ENCODE measurements at places on chromosomes 2 and 18.

GRCh38 chr2:228840113-228840742 lies 430.9 kb downstream of the PID1 start:
- DNase-seq: no peak

GRCh38 chr2:138522556-138522955 lies 21.0 kb downstream of the SPOPL start:
- no peak for DNase-seq

DNA sequence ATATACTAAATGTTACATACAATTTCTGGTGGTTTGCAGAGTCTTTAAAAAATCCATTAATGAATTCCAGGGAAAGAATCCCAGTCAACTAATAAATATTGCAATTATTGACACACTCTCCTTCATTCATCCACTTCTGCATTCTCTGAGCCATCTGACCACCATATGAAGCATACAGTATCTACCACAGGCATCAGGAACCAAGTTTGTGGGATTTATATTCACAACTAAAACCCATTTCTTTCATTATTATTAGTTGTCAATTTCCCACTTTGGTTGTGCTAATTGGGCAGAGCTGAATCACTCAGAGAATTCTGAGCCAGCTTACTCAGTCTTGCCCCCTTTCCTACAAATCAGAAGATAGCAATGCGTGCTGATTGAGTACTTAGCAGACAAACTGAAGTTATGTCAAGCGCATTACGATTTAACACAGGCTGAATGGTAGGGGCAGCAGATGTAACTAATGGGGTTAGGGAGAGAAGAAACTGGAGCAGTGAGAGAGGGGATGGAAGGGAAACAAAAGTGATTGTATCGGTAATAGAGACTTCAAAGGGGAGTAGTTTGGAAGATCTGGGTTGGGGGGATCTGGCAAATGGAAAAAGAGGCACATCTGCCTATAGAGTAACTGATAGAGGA lies 52.3 kb downstream of the ZEB2 start:
- no peak for DNase-seq

GRCh38 chr2:197069958-197070357 lies 143.5 kb upstream of the PGAP1 start:
- no peak for DNase-seq

GRCh38 chr2:121884511-121884921 lies 129.1 kb downstream of the TSN start:
- DNase-seq: no peak

GRCh38 chr18:79906706-79907105 lies 44.7 kb downstream of the SLC66A2 start:
- DNase-seq: no peak

- DNase-seq: no peak
These were observed 726.4 kb upstream of the SOX11 start for GRCh38 chr2:4965556-4966320.

DNA sequence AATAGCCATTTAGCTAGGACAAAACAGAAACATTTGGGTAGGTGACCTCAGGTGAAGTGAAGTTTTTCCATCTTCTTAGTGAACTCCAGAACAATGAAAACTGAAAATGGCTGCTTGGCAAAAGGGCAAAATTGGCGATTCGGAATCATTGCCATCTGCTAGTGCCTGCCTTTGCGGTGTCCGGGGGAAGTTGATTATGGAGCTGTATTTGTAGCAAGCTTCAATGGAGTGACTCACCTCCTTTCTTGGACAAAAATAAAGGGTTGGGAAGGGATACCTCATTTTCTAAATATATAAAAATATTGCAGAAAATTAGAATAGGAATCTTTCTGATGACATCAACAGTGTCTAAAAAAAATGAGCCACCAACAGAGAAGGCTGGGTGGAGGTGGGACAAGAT lies 460.5 kb downstream of the TGIF1 start:
- DNase-seq: no peak

DNA sequence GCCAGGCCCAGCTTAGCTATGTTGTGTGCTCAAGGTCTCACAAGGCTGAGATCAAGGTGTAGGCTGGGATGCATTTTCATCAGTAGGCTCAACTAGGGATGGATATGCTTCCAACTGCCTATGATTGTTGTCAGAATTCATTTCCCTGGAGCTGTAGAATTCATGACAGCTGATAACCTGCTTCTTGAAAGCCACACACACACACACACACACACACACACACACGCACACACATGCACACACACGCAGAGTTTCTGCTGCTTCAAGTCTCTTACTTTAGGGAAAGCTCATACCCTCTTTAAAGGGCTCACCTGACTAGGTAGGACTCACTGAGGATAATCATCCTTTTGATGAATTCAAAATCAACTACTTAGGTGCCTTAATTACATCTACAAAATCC lies 8.2 kb upstream of the VPS4B start:
- DNase-seq: no peak

- no peak for DNase-seq
These were observed 515.7 kb upstream of the HS6ST1 start for GRCh38 chr2:128834207-128834879.

GRCh38 chr2:193824474-193824873 lies 1629.7 kb upstream of the TMEFF2 start:
- DNase-seq: no peak

- no peak for DNase-seq
These were observed 36.0 kb upstream of the BIN1 start for GRCh38 chr2:127142663-127143630.

- DNase-seq: no peak
These were observed 113.3 kb upstream of the CDC42EP3 start for GRCh38 chr2:37784759-37785149.

- DNase-seq: no peak
These were observed 3.4 kb downstream of the COLEC11 start for GRCh38 chr2:3598197-3598910.

GRCh38 chr2:171430516-171431410 lies 3.0 kb downstream of the METTL8 start:
- no peak for DNase-seq

DNA sequence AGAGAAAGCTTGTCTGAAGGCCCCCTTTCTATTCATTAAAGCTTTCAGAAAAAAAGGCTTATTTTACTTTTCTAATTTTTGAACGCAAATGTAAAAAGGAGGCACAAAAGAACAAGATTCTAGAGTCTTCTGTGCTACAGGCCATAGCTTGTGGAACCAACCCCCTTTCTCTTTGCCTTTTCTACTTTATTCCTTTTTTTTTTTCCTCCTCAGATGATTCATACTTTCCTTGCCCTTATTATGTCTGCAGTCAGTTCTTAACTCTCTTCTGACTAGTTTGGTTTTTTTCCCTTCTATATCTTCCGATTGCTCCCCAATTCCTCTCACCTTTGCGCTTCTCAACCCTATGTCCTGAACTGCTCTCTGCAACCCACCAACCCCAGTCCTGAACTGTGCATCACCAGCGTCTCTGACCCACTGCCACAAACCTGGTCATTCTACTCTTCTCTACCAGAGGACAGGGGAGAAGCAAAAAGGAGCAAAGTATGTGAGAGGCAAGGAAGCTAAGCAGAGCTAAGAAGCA lies 56.9 kb upstream of the WIPF1 start:
- DNase-seq: no peak

GRCh38 chr18:42025974-42026625 lies 71.1 kb downstream of the PIK3C3 start:
- DNase-seq: no peak

GRCh38 chr2:10599921-10600320 lies 89.9 kb downstream of the NOL10 start:
- DNase-seq: no peak

DNA sequence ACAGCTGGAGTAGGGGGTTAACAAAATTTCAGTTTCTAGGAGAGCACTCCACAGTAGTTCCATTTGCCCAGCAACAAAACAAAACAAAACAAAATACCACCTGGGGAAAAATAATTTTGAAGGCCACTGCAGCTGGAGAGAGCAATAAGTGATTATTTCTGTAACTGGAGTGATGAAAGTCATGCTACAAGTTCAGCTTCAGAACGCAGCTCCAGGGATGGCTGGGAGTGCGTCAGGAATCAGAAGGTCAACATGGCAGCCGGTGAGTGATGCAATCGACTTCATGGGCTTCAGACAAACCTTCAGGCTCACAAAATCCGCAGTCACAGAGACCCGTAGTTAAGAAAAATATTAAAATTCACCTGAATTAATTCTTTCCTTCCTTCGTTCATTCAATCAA lies 41.0 kb downstream of the ABHD3 start:
- DNase-seq: no peak

DNA sequence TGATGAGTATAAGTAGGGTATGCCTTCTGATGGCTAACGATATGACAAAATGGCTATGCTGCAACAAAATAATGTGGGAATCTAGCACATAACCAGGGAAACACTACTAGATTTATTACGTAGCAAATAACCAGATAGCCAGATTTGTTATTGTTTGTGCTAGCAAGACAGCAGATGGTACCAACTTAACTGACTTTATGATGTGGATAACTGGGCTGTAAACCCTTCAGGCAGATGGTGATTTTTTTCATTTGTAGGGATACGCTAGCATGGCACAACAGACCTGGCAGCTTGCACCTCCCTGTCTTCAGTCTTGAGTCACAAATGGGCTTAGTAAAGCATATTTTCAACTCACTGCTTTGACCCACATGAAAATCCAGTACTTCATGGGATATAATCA lies 48.7 kb downstream of the PRELID3A start:
- DNase-seq: no peak
